ENCODE measurements at places on chromosomes 1 and 21. TPM values are rescaled to one million over a fixed set of nuclear protein-coding genes. Genes with fewer than 3 reads are reported as not detected.

GRCh38 chr1:65297706-65298105 is 11.6 kb upstream of the DNAJC6 start:
- no peak overlapping the region for H3K4me3 ChIP-seq
- no peak overlapping the region for H3K27ac ChIP-seq
- no peak for DNase-seq
- no peaks in the 10 kb centered on the region for H3K4me1 ChIP-seq
- H3K27me3 ChIP-seq, result no peaks in the 10 kb centered on the region

DNA sequence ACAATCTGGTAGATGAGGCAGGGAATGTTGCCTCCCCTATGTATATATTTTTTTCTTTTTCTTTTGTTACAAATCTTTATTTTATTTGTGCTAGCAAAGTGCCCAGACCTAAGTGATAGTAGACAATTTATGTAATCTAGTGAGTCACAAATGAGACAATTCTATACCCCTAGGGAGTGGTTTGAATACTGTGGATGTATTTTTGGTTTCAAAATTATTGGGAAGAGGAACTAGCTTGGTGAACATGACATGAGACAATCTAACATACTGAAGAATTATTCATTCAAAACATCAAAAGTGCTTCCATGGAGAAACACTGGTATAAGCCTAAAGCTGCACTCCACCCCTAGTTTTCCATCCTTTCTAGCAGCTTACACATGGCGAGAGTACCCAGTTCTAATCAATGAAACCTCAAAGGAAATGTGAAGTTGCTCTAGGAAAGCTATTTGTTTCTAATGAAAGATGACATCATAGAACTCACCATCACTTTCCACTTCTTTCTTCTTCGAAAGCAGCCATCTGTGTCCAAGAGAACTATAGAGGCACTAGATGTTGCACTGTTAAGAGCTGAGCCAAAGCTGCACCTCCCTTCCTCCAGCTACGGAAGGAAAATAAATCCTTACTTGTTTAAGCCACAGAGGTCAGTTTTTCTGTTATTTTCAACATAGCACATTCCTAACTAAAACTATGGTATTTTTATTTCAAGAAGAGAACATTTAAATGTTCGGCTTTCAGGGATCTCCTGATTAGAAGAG is 764.6 kb downstream of the LTN1 start:
- no peak overlapping the region for H3K4me3 ChIP-seq
- H3K4me1 ChIP-seq, result no peaks in the 10 kb centered on the region
- no peaks in the 10 kb centered on the region for H3K36me3 ChIP-seq
- H3K27me3 ChIP-seq, result no peaks in the 10 kb centered on the region
- no peak overlapping the region for H3K27ac ChIP-seq

GRCh38 chr21:17451364-17451891 is 61.4 kb upstream of the CXADR start:
- no peaks in the 10 kb centered on the region for H3K27me3 ChIP-seq
- H3K36me3 ChIP-seq, result no peaks in the 10 kb centered on the region
- peak; percentile 18 for DNase-seq
- H3K4me1 ChIP-seq, result no peaks in the 10 kb centered on the region
- H3K4me3 ChIP-seq, result no peak overlapping the region

GRCh38 chr1:227449051-227449450 is 114.3 kb upstream of the ZNF678 start:
- no peaks in the 10 kb centered on the region for H3K27me3 ChIP-seq
- no peaks in the 10 kb centered on the region for H3K36me3 ChIP-seq
- DNase-seq, result no peak
- no peaks in the 10 kb centered on the region for H3K4me1 ChIP-seq

DNA sequence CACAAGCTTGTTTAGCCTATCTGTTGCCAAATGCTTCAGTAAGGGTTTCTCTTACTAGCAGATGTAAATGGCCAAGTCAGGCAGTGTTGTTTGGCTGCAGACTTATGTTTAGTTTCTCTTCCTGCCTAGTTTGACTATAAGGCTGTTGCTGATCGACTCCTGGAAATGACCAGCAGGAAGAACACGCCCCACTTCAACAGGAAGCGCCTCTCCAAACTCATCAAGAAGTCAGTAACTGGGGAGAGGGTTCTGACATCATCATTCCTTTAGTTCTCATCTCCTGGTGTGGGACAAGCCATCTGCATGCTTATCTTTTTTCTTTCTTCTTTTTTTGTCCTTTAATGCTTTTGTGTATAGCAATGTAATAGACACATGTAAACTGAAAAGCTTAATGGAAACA is 25.1 kb downstream of the RRP1B start:
- H3K27ac ChIP-seq, result no peak overlapping the region
- no peak for DNase-seq

DNA sequence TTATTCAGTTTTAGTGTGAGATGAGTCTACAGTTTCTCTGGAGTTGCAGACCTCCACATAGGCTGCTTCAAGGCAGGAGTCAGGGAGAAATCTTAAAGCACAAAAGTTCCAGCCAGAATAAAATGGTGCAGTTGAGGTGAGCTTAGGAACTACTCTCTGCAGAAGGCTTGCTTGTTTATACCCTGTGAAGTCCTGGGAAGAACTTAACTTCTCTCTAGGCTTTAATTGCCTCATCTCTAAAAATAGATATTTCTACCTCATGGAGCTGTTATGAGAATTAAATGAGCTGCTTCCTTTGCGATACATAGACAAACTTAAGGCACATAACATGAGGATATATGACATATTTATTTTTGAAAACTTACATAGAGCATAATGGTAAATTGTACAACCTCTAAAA is 286.2 kb downstream of the GPATCH2 start:
- DNase-seq, result no peak
- H3K27ac ChIP-seq, result no peak overlapping the region
- H3K4me3 ChIP-seq, result no peak overlapping the region
- no peaks in the 10 kb centered on the region for H3K27me3 ChIP-seq
- no peaks in the 10 kb centered on the region for H3K4me1 ChIP-seq

The FAM177B gene
- total RNA-seq, result 8.5 TPM

DNA sequence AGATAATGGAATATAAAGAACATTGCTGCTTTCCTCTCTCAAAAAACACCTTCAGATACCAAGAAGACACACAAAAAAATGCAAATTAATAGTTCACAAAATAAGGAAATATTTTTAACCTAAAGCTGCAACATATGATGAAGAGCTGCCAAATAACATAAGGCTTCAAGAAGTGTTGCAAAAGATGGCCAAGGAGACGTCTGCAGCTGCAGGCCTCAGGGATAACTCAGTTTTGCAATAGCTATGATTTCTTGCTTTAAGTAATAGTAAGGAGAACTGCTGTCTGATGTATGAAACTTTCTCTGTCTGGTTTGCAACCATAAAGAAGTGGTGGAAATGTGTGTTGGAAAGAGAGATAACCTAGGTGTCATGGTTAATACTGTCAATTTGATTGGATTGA is 1237.5 kb downstream of the MRPL39 start:
- H3K4me3 ChIP-seq, result no peak overlapping the region
- no peak overlapping the region for H3K27ac ChIP-seq
- no peaks in the 10 kb centered on the region for H3K36me3 ChIP-seq
- no peaks in the 10 kb centered on the region for H3K27me3 ChIP-seq

DNA sequence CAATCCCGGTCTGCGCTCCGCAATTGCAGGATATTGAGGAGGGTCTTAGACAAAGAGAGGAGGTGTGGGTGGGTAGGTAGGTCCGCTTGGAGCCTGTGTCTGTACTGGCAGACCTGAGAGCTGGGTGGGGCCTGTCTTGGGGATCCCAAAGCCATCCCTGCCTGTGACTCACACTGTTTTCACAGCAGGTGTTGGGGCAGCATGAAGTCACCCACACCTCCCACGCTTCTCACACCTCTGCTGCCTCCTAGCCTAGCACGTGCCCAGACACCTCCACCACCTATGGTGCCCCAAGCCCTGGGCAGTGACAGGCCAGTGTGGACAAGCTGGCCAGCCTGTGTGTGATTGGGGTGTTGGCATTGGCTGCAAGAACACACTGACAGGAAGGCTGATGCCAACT is 65.7 kb upstream of the ECE1 start:
- DNase-seq, result no peak
- H3K4me3 ChIP-seq, result no peak overlapping the region
- H3K4me1 ChIP-seq, result no peaks in the 10 kb centered on the region
- no peak overlapping the region for H3K27ac ChIP-seq
- H3K36me3 ChIP-seq, result no peaks in the 10 kb centered on the region

GRCh38 chr1:156911577-156912298 is 8.7 kb upstream of the LRRC71 start:
- H3K27me3 ChIP-seq, result no peaks in the 10 kb centered on the region
- DNase-seq, result no peak
- no peak overlapping the region for H3K4me3 ChIP-seq
- no peaks in the 10 kb centered on the region for H3K36me3 ChIP-seq

DNA sequence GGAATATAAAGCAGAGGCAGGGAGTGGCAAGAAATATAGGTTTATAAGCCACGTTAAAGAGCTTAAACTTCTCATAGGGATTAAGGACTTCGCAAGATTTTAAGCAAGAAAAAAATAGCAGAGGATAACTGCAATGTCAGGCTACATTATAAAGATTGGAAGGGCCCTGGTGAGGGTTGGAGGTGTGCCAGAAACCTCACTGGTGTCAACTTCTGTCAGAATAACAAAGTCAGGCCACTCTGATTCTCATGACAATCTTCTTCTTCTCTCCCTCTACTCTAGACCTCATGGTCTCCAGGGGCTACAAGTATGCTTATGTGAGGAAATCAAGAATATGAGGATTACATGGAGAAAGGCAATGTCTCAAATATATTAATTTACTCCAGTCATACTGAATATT is 32.6 kb upstream of the FMO2 start:
- H3K27me3 ChIP-seq, result no peaks in the 10 kb centered on the region
- no peak overlapping the region for H3K4me3 ChIP-seq
- no peaks in the 10 kb centered on the region for H3K4me1 ChIP-seq
- H3K27ac ChIP-seq, result no peak overlapping the region

DNA sequence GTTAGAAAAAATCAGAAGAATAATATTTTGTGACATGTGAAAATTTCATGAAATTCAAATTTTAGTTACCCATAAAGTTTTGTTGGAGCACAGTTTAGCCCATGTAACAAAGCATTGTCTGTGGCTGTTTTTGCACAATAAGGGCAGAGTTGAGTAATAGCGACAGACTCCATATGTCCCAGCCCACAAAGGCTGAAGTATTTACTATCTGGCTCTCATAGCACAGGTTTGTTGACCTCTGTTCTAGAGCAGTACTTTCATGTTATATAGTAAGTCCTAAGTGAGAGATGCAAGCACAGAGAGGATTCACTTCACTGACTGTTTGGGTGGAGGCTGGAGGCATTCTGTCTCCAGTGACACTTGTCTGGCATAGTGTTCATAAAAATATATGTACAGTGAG is 6.8 kb downstream of the LAMC1 start:
- no peaks in the 10 kb centered on the region for H3K4me1 ChIP-seq
- no peak overlapping the region for H3K4me3 ChIP-seq
- no peaks in the 10 kb centered on the region for H3K36me3 ChIP-seq
- H3K27me3 ChIP-seq, result no peaks in the 10 kb centered on the region

GRCh38 chr1:203197625-203198024 is 11.1 kb upstream of the CHI3L1 start:
- no peaks in the 10 kb centered on the region for H3K4me1 ChIP-seq
- H3K27ac ChIP-seq, result no peak overlapping the region
- no peak for DNase-seq
- no peaks in the 10 kb centered on the region for H3K36me3 ChIP-seq
- no peak overlapping the region for H3K4me3 ChIP-seq

The OR2T35 gene
- not detected for total RNA-seq

DNA sequence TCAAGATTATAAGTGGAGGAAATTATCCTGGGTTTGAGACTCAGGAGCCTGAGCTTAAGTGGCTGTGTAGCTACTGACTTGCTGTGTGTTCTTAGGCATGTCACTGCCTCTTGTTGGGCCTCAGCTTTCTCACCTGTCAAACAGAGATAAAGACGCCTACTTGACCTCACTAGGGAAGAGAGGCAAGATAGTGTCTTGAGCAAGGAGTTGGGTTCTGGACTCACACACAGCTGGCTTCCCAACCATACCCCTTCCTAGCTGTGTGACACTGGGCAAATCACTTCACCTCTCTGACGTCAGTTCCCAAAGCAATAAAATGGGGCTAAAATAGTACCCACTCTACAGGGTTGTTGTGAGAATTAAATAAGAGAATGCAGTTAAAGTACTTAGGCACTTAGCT is 11.6 kb upstream of the EPB41 start:
- H3K27ac ChIP-seq, result no peak overlapping the region
- no peak for DNase-seq
- H3K4me1 ChIP-seq, result no peaks in the 10 kb centered on the region
- H3K36me3 ChIP-seq, result no peaks in the 10 kb centered on the region

The RABGAP1L gene
- total RNA-seq, result 50.3 TPM

The TNFRSF25 gene
- total RNA-seq, result 87.1 TPM

GRCh38 chr1:36534711-36535412 is 52.1 kb upstream of the CSF3R start:
- no peaks in the 10 kb centered on the region for H3K4me1 ChIP-seq
- H3K27ac ChIP-seq, result no peak overlapping the region
- no peaks in the 10 kb centered on the region for H3K27me3 ChIP-seq
- no peak for DNase-seq

DNA sequence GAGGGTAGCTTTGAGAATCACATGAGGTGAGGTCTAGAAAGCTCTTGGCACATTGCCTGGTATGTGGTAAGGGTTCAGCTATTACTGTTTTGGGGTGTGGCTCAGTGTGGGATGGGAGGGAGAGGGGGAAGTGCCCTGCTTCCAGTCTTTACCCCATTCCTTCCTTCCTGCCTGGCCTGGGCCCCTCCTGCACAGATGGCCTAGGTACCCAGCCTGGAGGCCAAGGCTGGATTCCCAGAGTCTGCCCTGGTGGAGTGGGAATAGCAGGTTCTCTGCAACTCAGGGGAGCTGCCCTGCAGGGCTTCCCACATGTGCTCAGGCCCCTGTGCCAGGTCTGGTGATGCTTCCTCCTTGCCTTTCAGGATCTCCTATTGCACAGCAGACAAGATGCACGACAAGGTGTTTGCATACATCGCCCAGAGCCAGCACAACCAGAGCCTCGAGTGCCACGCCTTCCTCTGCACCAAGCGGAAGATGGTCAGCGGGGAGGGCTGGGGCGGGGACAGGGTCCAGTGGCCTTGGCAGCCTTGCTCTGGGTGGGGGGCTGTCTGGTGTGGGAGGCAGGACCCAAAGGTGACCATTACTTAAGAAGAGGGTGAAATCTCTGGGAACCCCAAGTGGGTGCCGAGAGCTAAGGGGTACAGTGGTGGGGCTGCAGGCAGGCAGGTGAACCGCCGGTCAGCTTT is 13.5 kb downstream of the LDLRAP1 start:
- H3K27me3 ChIP-seq, result no peaks in the 10 kb centered on the region
- peak overlapping the region; percentile 50 for H3K27ac ChIP-seq
- H3K4me3 ChIP-seq, result no peak overlapping the region
- peak; percentile 74 for DNase-seq
- H3K4me1 ChIP-seq, result peaks cover 23% of the 10 kb centered on the region

GRCh38 chr1:75836528-75837100 is 39.9 kb downstream of the MSH4 start:
- H3K4me1 ChIP-seq, result no peaks in the 10 kb centered on the region
- H3K36me3 ChIP-seq, result no peaks in the 10 kb centered on the region
- H3K27ac ChIP-seq, result no peak overlapping the region
- no peaks in the 10 kb centered on the region for H3K27me3 ChIP-seq

- H3K4me3 ChIP-seq, result no peak overlapping the region
- peak; percentile 61 for DNase-seq
- peaks cover 8% of the 10 kb centered on the region for H3K4me1 ChIP-seq
- peaks cover 5% of the 10 kb centered on the region for H3K36me3 ChIP-seq
- no peaks in the 10 kb centered on the region for H3K27me3 ChIP-seq
Observed at GRCh38 chr1:19086176-19086875, 123.7 kb downstream of the UBR4 start.

GRCh38 chr1:204377800-204378668 is 18.3 kb upstream of the PLEKHA6 start:
- peaks cover 7% of the 10 kb centered on the region for H3K4me1 ChIP-seq
- DNase-seq, result peak; percentile 83
- peak overlapping the region; percentile 49 for H3K4me3 ChIP-seq
